SK-N-SH treated with all-trans-retinoic acid at 6 μM for 48 hours (cell line): ENCODE measurements at places on chromosomes 1 and 21.
A peak's percentile ranks its signal among the peaks of the same experiment; 100 is the strongest.

- no peak for ATAC-seq
These were observed 38.0 kb upstream of the DNASE2B start for GRCh38 chr1:84360316-84360715.

GRCh38 chr21:42120101-42120902, 49.2 kb downstream of the UMODL1 start:
- no peak for ATAC-seq

DNA sequence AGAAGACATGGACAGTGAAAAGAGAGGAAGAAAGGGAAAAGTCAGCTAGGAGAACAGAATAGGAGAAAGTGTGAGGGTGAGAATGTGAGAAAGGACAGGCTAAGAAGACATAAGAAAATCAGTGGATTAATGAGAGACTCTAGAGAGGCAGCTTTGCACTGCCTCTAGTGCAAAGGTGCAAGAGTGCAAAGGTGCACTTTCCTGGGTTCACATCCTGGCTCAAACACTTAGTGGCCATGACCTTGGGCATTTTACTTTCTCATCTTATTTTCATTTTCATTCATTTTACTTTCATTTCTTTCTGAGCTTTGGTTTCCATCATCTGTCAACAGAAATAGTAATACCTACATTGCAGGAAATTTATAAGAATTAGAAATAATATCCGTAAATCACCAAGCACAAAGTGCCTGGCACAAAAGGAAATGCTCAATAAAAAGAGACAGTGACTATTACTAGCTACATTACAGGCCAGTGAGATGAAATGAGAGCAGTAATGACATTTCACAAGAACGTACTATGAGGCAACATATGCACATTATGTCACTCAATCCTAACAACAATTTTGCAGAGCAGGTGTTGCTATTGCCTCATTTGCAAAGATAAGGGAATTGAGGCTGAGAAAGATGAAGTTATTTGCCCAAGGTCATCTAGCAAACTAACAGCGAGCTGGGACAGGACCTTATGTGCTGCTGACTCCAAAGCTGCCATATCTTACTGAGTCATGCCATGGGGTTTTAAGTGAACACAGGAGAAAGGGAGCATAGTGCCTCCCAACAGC, 107.0 kb upstream of the TLR5 start:
- ATAC-seq: no peak

DNA sequence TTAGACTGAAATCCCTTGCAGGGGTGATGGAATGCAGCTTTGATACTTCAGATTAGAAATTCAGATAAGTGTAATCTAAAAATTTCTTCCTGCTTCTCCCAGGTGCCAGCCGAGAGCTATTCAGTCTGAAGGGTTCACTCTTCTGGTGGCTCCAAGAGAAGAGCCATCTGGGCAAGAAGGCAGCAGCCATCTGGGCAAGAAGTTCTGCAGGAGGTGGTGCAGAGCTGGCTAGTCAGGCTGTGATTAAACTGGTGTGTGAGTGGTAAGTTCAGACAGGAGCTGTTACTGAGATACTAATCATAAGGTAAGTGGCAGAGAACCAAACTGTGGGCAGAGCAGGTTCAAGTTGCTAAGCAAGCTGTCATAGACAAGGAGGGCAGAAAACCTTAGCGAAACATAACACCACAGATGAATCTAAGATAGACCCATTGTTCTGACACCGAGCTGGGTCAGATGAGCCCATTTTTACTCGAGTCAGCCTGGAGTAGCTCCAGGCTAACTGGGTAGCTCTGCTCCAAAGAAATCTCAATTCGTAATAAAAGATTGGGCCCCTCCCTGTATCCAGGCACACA, 14.4 kb upstream of the TP53BP2 start:
- ATAC-seq: peak; percentile 52

DNA sequence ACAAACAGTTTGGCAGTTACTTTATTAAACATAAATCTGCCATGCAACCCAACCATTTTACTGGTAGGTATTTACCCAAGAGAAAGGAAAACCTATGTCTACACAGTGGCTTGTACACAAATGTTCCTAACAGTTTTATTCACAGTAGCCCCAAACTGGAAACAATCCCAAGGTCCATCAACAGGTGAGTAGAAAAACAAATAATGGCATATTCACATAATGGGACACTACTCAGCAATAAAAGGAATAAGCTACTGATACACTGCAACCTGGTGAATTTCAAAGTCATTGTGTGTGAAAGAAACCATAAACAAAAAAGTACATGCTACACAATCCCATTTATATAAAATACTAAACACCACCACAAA, 12.7 kb downstream of the KYAT3 start:
- no peak for ATAC-seq

- ATAC-seq: peak; percentile 5; the same call in 2 of the 3 replicates
These were observed 636.4 kb downstream of the SMYD3 start for GRCh38 chr1:245870698-245871097.
